Natural killer cell (primary cell): ENCODE measurements at places on chromosomes 1 and 21.

DNA sequence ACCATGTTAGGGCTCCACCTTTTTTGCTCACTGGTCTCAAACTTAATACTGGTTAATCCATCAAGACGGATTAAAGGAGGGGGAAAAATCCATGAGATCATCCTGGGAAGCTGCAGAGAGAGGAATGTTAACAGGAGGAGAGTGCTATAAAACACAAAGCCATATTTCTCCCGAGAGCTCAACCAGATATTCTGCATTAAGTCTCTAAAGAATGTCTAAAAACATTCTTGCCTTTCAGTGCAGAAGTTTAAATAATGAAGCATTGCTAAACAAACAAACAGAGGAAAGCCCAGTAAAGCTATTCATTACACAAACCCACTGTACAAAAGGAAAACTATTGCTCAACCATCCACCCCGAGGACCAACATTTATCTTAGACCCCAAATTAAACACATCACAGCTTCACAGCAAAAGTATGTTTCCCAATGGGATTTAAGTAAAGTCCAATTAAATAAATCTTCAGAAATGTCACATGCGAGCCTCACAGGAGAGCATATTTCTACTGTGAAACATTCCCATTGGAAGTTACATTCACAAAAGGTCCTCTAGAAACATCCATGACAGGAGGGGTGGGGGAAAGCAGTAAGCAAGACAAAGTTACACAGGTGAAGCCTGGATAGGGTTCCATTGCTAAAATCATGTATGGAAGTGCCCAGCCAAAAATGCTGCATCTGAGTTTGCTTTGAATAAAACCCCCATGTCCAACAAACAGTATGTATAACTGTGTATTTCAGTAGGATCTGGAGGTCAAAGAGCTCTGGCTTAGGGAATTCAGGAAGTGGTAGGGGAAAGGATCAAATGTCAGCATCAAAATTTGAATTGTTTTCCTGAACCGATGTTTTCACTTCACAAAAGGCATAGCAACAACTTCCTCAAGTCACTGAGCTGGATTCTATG lies 23.3 kb downstream of the DUSP10 start:
- DNase-seq, result no peak
- H3K27ac ChIP-seq, result no peak overlapping the region
- peaks cover 51% of the 10 kb centered on the region for H3K4me1 ChIP-seq
- no peak overlapping the region for H3K4me3 ChIP-seq

DNA sequence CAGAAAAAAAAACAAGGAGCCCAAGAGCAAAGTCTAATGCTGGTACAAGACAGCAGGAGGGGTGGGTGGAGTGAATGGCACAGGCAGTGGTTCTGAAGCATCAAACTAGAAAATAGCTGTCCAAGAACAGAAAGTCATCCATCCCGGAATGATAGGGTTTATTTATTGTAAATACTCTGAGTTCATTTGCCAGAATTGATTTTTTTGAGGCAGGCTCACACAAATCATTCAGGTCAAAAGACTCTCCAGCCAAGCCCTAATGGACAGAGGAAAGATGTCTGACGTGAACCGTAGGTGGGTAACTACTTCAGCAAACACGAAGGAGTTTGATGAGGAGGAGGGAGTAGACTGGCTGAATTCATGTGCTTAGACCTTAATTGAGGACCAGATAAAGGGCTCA lies 13.8 kb upstream of the DISP1 start:
- no peak for DNase-seq
- no peaks in the 10 kb centered on the region for H3K27me3 ChIP-seq
- H3K27ac ChIP-seq, result no peak overlapping the region
- H3K4me3 ChIP-seq, result no peak overlapping the region

GRCh38 chr1:5599541-5599940 lies 392.7 kb downstream of the NPHP4 start:
- no peaks in the 10 kb centered on the region for H3K4me1 ChIP-seq
- no peak overlapping the region for H3K4me3 ChIP-seq
- DNase-seq, result no peak
- H3K27me3 ChIP-seq, result no peaks in the 10 kb centered on the region
- no peaks in the 10 kb centered on the region for H3K36me3 ChIP-seq

DNA sequence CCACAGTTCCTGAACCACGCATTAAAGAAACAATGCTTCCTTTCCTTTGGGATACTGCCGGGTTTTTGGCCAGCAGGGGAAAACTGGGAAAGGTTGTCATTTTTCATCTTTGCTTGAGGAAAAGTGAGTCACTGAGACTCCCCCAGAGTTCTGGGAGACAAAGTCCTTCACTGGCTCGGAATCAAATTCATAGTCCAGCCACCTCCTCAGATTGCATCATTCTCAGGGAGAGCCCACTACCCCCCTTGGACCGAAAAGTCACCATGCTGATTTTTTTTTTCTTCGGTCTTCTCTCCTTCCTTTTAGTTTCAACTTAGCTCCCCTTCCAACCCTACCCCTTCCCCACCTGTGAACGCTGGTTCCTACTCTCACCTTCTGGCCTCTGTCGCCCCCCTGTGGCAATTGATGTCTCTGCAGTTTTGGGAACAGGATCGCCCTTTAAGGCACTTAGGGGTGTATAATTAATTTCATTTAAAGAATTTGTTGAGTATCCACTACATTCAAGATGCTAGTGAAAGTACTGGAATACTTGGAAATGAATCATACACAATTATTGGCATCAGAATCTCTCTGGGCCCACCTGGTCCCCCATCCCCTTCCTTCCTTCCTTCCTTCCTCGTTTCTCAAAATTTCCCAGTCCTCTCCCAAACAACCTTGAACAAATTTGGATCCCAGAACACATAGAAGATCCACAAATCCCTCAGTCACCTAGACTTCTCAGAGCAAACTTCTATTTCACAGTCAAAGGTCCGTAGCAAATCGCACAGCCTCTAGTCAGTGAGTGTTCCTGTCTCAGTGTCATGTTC lies 6.9 kb downstream of the ACKR1 start:
- H3K27me3 ChIP-seq, result peaks cover 4% of the 10 kb centered on the region
- no peaks in the 10 kb centered on the region for H3K4me1 ChIP-seq
- H3K4me3 ChIP-seq, result no peak overlapping the region
- no peak overlapping the region for H3K27ac ChIP-seq
- no peaks in the 10 kb centered on the region for H3K36me3 ChIP-seq

DNA sequence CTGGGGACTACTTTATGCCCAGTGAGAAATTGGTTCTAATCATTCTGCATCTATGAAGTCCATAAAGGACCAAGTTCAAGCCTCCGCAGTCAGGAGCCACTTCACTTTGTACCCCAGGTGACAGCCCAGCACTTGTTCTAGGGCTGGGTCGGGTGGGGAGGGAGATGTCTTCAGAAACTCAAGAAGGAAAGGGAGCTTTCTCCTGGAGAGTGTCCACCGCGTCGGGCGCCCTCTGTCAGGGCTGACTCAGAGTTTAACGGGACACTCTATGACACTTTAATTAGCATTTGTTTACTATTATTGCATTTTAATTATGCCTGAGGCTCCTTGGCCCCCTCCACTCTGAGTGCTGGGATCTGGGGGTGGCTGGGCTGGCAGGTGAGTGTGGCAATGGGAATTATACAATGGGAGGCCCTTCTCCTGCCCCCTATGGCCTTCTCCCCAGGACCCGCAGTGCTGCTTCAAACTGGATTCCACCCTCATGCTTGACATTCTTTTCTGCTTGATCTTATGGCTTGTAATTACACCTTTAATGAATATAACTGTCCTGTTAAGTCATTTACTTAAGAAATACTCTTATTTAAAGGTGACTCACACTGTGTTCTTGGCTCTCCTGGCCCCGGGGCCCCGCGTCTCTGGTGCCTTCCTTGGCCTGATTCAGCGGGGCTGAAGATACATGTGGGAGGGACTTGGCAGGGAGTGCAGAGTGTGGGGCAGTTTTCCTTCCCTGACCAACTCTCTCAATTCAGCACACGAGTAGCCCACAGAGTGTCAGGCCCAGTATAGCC lies 136.6 kb downstream of the PLXNA2 start:
- H3K27me3 ChIP-seq, result no peaks in the 10 kb centered on the region
- H3K27ac ChIP-seq, result no peak overlapping the region
- DNase-seq, result no peak
- no peaks in the 10 kb centered on the region for H3K36me3 ChIP-seq

GRCh38 chr1:62585469-62586155 lies 11.7 kb upstream of the ANGPTL3 start:
- no peak overlapping the region for H3K27ac ChIP-seq
- no peaks in the 10 kb centered on the region for H3K27me3 ChIP-seq
- H3K4me3 ChIP-seq, result no peak overlapping the region

DNA sequence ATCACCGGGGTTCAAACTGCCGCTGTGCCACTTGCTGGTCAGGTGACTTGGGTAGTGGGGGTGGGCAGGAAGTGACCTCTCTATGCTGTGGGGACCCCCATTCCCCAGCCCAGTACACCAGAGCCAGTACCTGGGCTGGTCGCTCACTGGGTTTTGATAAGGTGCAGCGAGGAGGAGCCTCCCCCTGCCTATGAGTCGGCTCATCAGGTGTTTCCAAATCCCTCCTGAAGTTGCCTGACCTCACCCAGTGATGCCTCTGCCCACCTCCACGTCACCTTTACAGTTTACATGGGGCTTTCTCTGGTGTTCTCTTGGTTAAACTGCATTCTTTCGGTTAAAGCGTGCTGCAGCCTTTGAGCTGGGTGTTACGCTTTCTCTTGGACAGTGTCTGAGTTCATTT lies 58.2 kb downstream of the ARHGEF10L start:
- H3K36me3 ChIP-seq, result no peaks in the 10 kb centered on the region
- H3K4me3 ChIP-seq, result no peak overlapping the region
- no peaks in the 10 kb centered on the region for H3K27me3 ChIP-seq
- no peaks in the 10 kb centered on the region for H3K4me1 ChIP-seq

DNA sequence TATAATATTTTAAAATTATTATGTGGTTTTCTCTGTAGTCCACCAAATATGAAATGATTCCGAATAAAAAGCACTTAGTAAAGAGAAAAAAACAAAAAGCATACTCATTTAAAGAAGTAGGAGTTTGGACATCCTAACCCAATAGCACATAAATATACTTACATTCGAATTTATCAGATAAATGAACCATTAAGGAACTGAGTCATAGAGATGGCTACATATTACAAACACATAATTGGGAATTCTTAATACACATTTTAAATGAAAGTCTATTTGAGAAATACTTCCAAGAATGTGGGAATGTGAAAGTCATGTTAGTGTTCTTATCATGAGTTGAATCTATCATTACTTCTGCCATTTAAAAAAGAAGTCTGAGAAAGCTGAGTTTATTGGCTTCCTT lies 75.0 kb downstream of the USP24 start:
- peaks cover 69% of the 10 kb centered on the region for H3K36me3 ChIP-seq
- H3K4me1 ChIP-seq, result no peaks in the 10 kb centered on the region
- no peak for DNase-seq
- H3K27ac ChIP-seq, result no peak overlapping the region
- no peak overlapping the region for H3K4me3 ChIP-seq

- no peak overlapping the region for H3K4me3 ChIP-seq
- H3K27ac ChIP-seq, result no peak overlapping the region
- DNase-seq, result no peak
- no peaks in the 10 kb centered on the region for H3K4me1 ChIP-seq
- H3K27me3 ChIP-seq, result no peaks in the 10 kb centered on the region
Observed at GRCh38 chr1:68453060-68453670, 3.4 kb upstream of the RPE65 start.

DNA sequence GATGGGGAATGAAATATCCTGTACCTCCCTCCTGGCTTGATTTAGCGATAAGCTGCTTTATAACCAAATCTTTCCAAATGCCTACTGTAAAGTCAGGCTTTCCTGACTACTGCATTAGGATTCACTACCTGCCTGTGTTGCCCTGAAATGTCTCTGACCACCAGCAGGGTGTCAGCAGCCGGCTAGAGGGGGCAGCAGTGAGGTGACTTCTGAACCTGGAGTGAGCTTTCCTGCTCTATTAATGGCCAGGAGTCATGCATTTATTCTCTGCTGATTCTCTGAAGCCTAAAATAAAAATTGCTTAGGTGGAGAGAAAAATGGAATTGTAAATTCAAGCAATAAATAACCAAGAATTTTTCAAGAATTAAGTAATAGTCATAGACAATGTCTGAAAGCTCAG lies 2.5 kb downstream of the BACE2 start:
- peaks cover 8% of the 10 kb centered on the region for H3K27me3 ChIP-seq
- no peak overlapping the region for H3K27ac ChIP-seq
- DNase-seq, result peak; percentile 11
- H3K4me3 ChIP-seq, result no peak overlapping the region
- no peaks in the 10 kb centered on the region for H3K36me3 ChIP-seq

GRCh38 chr21:31901315-31901714 lies 28.5 kb downstream of the HUNK start:
- H3K4me1 ChIP-seq, result no peaks in the 10 kb centered on the region
- no peak for DNase-seq
- H3K27me3 ChIP-seq, result no peaks in the 10 kb centered on the region
- H3K4me3 ChIP-seq, result no peak overlapping the region
- no peak overlapping the region for H3K27ac ChIP-seq

GRCh38 chr1:70171512-70171911 lies 33.9 kb downstream of the LRRC40 start:
- no peak overlapping the region for H3K4me3 ChIP-seq
- H3K4me1 ChIP-seq, result no peaks in the 10 kb centered on the region
- no peak overlapping the region for H3K27ac ChIP-seq
- no peak for DNase-seq

DNA sequence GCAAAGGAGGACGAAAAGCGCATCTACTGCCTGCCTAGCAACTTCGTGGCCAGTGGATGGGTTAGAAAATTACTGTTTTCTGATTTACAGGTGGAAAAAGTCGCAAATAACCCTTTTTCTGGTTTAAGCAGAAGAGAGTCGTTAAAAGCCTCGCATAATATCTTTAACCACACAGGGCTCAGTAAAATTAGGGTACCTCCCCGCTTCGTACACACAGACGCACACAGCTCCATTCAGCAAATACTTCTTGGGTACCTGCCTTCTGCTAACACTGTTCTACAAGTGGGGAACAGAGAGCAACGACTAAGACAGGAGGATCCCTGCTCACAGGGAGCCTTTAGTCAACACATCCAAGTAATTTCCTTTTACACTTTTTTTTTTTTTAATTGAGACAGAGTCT lies 704 bp downstream of the ALG6 start:
- H3K36me3 ChIP-seq, result peaks cover 10% of the 10 kb centered on the region
- peak; percentile 36 for DNase-seq
- peaks cover under 1% of the 10 kb centered on the region for H3K27me3 ChIP-seq
- peaks cover 15% of the 10 kb centered on the region for H3K4me1 ChIP-seq
- H3K4me3 ChIP-seq, result peak overlapping the region; percentile 95
- peak overlapping the region; percentile 82 for H3K27ac ChIP-seq

- H3K4me1 ChIP-seq, result peaks cover 28% of the 10 kb centered on the region
- DNase-seq, result peak; percentile 48
- peaks cover 5% of the 10 kb centered on the region for H3K36me3 ChIP-seq
- H3K4me3 ChIP-seq, result no peak overlapping the region
Observed at GRCh38 chr1:1678581-1679380, 13.8 kb downstream of the SLC35E2B start.

DNA sequence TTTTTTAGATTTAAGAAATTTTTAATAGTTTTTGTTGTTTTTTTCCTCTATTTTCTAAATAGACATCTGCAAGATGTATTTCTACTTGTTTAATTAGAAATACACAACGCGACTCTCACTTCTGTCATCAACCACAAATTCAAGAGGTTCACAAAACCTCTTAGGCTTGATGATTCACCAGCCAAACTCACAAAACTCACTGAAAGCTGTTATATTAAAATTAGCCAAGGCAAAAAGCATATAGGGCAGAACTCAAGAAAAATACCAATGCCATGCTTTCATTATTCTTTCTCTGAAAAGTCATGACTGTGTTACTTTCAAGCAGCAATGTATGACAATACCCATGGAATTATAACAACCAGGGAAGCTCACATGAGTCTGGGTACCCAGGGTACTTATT lies 487.0 kb upstream of the RGS18 start:
- DNase-seq, result no peak
- no peaks in the 10 kb centered on the region for H3K36me3 ChIP-seq
- H3K27me3 ChIP-seq, result no peaks in the 10 kb centered on the region
- H3K4me1 ChIP-seq, result no peaks in the 10 kb centered on the region

GRCh38 chr1:230016159-230016558 lies 50.9 kb upstream of the GALNT2 start:
- no peaks in the 10 kb centered on the region for H3K4me1 ChIP-seq
- no peak for DNase-seq
- no peak overlapping the region for H3K4me3 ChIP-seq
- H3K27me3 ChIP-seq, result no peaks in the 10 kb centered on the region
